ENCODE measurements at places on chromosomes 3 and 15.

GRCh38 chr3:104907507-104907906 is 459.2 kb upstream of the ALCAM start:
- peak; percentile 21 for DNase-seq

GRCh38 chr3:28117598-28117997 is 123.8 kb upstream of the CMC1 start:
- no peak for DNase-seq

DNA sequence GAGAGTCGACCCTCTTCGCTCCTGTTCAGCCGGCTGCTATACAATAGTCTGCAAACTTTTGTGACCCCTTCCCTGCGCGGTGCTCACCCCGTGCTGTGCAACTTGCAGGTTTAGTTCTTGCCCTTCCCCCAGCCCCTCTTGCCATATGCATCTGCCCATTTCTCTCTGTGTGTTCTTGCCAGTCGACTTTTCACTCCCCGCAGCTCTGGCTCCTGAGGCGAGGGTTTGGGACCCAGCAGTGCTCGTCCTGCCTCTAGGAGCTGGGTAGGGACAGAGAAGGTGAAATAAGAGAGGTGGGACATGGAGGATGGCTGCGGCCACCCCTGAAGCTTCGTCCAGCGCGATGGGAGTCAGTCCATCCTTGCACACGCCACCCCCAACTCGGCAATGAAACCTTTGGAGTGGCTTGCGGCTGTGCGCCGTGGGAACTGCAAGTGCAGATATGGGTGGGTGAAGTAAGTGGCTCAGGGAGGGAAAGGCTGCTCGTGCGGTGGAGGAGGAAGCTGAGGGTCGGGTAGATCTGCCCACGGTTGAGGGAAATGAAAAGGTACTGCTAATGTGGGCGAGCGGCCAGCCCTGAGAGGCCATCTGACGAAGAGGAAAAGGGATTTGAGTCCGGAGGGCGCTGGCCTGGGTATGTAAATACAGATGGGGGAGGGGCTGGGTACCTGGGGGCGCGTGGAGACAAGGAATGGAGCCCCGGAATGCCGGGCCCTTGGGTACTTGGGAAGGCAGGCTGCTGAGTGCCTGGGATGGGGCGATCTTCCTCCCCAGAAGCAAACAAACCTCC is 1.0 kb downstream of the LRRC3B start:
- DNase-seq = peak; percentile 9

GRCh38 chr15:79858469-79858868 is 38.3 kb downstream of the MTHFS start:
- DNase-seq = no peak

DNA sequence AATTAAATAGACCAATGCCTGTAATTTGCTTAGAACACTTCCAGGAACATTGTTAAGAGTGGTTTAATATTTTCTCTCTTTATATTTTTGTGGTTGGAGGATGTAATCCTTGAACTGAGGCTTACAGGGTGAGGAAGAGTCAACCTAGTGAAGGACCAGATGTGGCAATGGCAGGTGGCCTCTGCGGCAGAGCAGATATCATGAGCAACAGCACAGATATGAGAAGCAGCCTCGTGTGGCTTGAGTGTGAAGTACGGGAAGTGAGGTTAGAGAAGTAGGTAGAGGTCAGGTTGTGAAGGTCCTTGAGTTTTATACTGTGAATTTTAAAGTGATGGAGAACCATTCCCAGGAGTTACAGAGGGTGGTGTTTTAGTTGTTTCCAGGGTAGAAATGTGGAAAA is 417.6 kb upstream of the SUCLG2 start:
- DNase-seq = no peak

DNA sequence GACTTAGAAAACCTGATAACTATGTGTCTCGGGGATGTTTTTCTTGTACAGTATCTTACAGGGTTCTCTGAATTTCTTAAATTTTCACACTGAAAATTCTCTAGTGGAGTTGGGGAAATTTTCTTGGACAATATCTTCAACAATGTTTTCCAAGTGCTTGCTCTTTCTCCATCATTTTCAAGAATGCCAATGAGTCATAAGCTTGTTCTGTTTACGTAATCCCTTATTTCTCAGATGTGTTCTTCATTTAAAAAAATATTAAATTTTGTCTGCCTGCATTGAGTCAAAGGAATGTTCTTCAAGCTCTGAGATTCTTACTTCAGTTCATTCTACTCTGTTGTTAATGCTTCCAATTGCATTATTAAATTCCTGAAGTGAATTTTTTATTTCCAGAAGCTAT is 21.9 kb upstream of the PLSCR2 start:
- DNase-seq = no peak

- peak; percentile 20 for DNase-seq
Observed at GRCh38 chr3:163939926-163940325, 1138.4 kb downstream of the SI start.

DNA sequence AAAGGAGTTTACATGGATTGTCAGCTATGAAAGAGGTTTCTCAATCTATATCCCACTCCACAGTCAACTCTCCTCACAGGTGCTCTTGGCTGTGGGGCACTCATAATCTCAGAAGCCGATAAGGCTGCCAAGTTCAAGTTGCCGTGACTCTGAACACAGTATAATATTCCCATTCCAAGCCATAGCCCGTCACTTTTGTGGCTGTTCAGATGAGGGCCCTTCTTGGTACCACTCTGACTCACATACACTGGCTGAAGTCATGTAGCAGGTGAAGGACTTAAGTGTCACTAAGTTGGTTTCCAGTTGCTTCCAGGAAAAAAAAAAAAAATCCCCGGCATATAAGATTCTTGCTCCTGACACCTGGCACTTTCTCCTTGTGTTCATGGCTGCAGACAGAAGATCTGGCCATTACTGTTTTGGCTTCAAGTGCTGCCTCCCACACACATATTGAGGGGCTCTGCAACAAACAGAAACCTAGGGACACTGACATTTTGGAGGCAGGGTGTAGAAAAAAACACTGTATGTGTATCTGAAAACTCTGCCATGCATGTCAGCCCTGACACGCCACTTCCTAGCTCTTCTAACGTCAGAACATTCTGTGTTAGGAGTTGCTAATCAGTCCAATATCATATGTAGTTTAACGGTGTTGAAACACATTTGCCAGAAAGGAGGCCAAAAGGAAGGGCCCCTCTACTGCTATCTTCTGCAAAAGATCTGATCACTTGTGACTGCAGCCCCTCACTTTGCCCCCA is 170.2 kb upstream of the ICE2 start:
- DNase-seq = no peak

DNA sequence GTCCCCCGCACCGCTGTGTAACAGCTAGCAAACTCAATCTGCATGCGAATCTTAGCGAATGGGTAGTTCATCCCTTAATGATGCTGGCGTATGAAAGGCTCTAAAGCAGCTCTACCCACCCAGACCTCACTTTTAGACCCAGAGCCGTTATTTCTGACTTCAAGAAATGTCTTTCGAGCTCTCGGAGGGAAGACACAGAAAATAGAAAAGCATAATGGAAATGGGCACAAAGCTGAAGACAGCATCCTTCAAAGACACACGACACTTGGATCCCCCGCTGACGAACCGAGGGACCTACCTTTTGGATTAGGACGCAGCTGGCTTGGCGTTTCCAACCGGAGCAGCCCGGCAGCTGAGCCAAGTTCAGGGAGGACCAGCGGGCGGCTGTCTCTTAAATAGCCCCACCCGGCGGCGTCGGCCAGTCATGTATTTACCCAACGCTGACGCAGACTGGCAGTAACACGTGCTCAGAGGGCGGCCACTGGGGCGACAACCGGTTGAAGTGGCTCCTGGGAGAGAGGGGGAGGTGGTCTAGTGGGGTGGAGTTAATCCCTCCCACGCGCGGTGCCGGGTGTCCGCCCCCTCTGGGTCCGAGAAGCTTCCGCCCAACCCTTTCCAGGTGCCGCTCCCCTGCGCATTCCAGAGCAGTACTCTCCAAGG is 1.5 kb downstream of the CCK start:
- no peak for DNase-seq

DNA sequence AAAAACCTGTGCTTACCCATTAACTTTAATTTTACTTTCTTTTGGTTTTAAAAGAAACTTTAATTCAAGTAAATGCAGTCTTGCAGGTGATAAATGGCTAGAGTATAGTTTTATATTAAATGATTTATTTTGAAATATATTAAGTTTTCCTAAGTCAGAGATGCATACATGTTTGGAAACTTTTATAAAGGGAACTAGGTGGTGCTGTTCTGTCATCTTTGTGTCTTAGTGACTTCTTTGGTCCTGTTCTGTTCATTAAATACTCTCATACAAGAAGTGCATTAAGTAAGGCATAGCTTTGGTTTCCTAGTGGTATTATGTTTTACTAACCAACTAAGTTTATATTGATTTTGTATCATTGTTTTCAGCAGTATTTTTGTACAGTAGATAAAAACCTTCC is 15.6 kb downstream of the CADM2 start:
- DNase-seq = no peak

GRCh38 chr3:10380906-10381305 is 60.0 kb upstream of the SEC13 start:
- no peak for DNase-seq

DNA sequence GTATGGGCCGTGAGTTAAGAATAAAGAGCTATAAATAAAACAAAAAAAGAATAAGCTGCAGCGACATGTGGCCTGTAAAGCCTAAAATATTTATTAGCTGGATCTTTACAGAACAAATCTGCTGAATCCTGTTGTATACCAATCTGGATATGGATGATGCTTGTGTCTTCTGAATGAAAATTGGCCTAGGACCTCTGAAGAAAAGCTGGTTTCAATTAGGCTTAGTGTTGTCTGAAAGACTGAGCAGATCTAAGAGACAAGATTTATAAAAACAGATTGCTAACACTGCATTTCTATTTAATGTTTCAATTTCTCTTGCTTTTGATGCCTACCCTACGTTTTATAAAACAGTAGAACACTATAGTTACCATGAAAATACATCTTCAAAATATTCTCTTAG is 57.9 kb downstream of the ST3GAL6 start:
- DNase-seq = no peak

GRCh38 chr15:42737529-42738328 is 801 bp upstream of the CDAN1 start:
- DNase-seq = peak; percentile 58

- no peak for DNase-seq
Observed at GRCh38 chr3:141273700-141274410, 42.2 kb downstream of the PXYLP1 start.

DNA sequence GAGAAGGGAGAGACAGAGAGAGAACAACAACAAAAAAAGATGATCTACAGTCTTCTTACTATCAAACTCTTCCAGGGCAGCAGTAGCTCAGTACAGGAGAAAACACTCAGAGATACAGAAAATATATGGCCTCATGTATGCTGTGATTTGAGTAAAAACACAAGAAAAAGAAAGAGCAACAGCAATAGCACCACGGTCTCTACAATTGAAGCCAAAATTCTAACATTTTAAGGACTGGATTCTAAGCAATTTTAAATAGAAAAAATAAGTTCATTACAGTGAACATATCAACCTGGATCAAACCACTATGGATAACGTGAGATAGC is 43.5 kb upstream of the ALCAM start:
- DNase-seq = no peak

GRCh38 chr15:58498821-58499580 is 67.2 kb downstream of the LIPC start:
- no peak for DNase-seq

DNA sequence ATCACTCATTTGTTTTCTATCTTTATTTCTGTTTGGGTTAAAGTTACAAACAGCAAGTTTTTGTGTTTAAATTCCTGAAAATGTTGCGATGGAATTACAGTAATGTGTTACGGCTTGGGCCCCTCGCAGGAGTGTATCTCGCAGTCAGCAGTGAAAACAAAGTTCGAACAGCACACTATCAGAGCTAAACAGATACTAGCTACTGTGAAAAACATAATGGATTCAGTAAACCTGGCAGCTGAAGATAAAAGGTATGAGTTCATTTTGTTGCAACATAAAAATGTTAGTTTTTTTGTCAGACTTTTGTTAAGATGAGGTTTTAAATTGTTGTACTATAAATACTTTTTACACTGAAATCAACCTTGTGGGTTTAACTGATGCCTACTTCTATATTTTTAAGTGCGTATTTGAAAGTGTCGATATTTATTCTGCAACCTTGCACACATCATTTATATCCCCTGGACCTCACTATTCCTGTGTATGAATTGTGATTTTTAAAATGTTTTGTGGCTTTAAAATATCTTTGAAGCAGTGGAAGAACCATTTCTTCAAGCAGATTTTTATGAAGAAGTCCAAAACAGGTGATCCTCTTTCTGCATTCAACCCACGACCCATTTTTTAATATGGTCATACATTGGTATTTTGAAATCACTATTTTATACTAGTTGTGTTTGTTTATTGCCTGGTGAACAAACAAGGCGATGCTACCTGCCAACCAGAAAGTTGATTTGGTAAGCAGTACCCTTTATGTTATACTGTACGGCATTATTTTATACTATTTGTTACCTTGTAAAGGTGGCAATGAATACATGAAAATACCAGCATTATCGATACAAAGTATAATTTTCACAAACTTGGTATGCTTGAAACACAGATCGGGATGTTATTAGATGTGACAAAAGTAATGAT is 27.8 kb downstream of the MFN1 start:
- no peak for DNase-seq

DNA sequence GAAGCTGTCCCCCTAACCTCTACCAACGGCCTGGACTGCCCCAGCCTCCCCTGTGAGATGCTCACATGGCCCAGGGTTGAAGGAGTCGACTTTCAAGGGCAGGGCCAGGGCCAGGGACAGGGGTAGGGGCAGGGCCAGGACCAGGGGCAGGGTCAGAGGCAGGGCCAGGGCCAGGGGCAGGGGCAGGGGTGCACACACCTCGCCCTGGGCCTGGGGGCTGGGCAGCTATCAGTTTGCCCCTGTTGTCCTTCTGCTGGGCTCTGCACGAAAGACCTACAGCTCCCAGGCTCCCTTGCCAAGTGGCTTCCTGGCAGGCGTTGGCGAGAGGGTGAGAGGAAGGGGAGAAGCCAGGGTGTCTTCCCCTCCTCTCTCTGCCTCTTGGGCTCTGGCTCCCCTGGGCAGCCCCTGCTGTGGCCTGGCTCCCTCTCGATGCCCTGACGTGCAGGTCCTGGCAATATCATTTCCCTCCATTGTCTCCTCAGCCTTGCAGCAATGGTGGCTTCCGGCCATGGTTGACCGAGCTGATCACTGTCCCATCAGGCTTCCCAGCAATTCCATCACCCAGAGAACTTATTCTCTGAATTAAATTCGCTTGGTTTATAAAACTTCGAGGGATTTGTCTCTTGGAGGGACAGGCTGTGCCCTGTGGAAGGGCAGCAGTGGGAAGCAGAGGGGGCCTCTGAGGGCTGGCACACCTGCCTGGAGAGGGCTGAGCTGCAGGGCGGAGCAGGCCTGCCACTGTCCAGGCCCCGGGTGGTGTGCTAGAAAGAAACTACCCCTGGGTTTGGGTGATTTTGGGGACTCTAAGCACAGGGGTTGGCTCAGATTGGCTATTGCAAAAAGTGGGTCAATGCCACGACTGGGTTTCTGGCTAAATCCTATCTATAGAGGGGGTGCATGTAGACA is 13.9 kb downstream of the PRR23E start:
- DNase-seq = no peak

DNA sequence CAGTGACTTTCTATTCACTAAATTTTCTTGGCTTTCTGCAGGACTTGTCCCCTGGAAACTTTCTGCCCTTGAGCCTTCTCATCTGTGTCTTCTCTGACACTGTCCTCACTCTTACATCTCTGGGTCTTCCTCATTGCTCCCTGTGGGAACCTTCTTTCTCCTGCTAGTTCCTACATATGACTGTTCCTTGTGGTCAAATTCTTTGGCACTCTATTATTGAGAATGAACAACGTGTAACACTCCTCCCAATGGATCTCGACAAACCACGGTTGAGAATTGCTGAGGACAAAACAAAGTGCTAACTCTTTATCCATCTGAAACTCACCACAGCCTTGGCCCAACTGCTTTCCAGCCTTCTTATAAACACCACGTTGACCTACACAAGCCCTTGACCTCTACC is 3.5 kb upstream of the FAM81A start:
- no peak for DNase-seq
